ENCODE measurements at places on chromosomes 2 and 18.

GRCh38 chr2:168118733-168119514, 128.5 kb downstream of the STK39 start:
- DNase-seq: peak; percentile 40

GRCh38 chr2:202510911-202511310, 123.9 kb upstream of the FAM117B start:
- no peak for DNase-seq

DNA sequence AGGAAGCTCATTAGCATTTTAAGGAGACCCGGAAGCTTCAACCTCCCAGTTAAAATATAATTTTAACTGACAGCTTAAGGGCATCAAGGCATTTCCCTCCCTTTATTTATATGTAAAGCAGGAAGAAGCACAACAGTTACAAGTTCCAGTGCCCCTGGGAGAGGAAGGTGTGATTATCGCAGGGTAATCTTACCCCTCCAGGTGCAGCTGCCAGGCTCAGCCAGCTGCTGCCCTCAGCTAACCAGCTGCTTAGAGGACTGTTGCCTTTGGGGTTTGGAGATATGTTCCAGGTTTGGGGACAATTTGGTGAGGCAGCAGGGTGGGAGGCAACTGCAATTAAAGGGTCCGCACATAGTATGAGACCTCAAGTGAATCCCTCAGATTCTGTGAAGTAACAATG, 55.3 kb upstream of the SETBP1 start:
- DNase-seq: no peak

DNA sequence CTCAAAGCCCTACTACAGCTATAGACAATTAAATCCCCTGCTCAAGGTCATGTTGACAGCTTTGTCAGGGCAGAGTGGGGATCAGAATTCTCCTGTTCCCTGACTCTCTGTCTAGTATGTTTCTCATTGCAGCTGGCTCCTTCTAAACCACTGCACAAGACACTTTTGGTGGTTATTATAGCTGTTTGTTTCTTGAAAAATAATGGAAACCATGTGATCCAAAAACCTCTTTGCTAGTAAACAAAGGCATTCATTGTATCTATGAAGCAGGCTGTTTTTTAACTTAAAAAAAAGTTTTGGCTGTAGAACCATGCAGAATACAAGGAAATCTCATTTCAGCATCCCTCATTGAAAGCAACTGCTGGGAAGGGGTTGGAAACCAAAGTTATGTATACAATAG, 352.5 kb upstream of the EPHA4 start:
- DNase-seq: no peak

- DNase-seq: no peak
Observed at GRCh38 chr18:37630334-37630733, 64.7 kb upstream of the CELF4 start.

DNA sequence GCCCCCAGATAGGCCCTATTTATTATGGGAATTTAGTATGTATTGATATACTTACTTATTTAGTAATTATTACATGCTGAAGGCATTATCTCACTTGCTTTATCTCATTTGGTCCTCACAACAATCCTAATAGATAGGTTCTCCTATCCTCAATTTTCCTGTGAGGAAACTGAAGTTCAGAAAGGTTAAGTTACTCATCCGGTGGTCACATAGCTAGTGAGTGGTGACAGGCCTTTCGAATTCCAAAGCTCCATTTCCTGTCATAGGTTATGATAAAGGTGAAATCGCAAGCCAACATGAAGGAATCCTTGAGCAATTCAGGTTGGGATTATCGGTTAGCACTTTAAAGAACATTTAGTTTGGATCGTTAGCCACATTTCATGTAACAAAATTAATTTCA, 33.3 kb downstream of the NAB1 start:
- DNase-seq: no peak

DNA sequence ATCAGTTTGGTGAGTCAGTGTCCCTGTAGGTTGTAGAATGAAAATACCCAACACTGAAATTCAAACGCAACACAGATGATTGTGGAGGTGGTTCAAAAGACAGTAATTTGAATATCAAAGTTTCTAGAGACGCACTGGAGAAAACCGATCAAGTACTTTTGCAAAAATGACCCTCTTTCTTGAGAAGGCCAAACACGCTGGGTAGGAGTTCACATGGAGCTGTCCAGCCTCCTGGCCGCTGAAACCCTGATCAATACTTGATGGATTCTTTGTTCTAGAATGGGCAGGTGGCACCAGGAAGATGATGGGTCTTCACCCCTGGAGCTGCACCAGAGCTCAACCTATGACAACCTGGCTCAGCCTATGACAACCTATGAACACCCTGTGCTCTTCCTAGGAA, 39.7 kb upstream of the UBE2F start:
- DNase-seq: no peak

- DNase-seq: no peak
Observed at GRCh38 chr2:177909962-177910361, 162.6 kb downstream of the PDE11A start.

- DNase-seq: no peak
Observed at GRCh38 chr2:198054299-198054698, 249.9 kb downstream of the PLCL1 start.

- peak; percentile 18 for DNase-seq
Observed at GRCh38 chr2:128367601-128368359, 49.1 kb upstream of the HS6ST1 start.

DNA sequence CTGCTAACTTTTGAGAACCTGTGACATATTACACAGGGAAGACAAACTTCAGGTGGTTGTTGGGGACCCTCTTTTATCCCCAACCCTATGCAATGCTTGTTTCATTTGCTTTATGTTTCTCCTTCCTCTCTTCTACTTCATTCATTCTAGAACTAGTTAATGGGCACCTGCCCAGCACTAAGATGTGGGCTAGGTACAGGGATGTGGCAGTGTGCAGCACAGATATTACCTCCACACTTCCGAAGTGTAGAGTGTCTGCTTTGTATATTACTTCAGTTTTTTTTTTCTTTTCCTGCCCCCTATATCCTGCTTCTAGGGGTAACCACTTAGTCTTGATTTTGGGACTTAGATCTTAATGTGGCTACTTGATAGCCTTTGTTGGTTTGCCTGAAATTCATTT, 35.1 kb downstream of the CD28 start:
- DNase-seq: no peak

- DNase-seq: no peak
Observed at GRCh38 chr18:43588838-43589237, 311.5 kb upstream of the SYT4 start.

DNA sequence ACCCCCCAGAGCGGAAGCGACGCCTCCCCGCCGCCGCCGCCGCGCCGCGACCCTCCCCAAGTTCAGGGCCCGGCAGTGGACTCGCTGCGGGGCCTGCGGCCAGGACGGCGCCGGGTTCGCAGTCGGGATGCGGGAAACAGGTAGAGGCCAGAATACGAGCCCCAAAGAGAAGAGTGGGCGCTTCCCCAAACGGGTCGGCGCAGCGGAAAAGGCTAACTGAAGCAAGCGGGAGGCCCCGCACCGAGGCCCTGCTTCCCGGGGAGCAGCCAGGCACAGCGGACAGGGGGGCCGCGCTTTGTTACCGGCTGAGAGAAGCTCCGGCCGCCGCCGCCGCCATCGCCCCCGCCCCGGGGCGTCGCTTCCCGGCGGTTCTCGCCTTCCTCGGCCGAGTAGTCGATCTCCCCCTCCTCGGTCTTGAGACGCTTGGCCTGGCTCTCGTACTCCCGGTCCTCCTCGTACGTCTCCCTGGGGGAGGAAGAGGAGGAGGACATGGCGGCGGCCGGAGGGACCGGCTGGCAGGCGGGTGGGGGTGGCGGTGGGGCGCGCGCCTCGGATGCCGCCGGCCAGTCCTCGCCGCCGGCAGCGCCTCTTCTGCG, 494 bp downstream of the HNRNPLL start:
- peak; percentile 71 for DNase-seq

DNA sequence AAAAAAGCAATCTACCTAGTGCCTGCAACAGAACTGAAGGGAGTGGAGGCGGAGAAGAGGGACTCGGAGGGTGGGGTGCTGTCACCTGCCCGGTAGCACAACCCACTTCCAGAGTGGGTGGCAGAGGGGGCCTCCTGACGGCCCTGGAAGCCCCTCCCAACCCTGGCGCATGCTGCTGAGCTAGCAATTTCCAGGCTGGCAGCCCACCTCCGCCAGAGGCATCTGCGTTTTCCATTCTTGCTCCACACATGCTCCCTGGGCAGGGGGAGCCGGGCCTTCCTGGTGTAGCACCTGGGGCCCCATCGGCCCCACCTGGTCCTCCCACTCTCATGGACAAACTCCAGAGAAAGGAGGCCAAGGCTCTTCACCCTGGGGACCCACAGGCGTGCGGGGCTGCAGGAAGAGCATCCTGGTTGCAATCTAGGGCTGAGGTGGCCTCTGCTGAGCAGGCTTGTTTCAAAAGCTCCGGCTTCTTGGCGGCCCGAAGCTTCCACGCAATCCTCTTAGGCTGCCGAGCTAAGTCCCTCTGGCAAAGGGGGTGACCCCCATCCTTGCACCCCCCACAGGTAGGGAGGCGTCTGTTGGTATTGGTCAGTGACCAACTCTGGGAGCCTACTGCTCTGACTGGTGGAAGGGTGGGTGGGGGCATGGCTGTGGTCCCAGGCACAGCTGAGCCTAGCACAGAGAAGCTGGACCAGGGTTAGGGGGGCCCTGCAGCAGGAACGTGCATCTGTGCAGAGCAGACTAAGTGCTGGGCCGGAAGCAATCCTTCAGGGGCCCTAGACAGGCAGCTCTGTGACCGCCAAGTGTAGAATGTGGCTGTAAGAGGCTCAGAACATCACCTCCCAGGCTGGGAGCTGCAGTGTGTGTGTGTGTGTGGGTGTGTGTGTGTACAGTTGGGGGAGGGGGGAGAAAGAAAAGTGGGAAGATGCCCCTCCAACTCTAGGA, 2.6 kb downstream of the HS6ST1 start:
- peak; percentile 39 for DNase-seq

DNA sequence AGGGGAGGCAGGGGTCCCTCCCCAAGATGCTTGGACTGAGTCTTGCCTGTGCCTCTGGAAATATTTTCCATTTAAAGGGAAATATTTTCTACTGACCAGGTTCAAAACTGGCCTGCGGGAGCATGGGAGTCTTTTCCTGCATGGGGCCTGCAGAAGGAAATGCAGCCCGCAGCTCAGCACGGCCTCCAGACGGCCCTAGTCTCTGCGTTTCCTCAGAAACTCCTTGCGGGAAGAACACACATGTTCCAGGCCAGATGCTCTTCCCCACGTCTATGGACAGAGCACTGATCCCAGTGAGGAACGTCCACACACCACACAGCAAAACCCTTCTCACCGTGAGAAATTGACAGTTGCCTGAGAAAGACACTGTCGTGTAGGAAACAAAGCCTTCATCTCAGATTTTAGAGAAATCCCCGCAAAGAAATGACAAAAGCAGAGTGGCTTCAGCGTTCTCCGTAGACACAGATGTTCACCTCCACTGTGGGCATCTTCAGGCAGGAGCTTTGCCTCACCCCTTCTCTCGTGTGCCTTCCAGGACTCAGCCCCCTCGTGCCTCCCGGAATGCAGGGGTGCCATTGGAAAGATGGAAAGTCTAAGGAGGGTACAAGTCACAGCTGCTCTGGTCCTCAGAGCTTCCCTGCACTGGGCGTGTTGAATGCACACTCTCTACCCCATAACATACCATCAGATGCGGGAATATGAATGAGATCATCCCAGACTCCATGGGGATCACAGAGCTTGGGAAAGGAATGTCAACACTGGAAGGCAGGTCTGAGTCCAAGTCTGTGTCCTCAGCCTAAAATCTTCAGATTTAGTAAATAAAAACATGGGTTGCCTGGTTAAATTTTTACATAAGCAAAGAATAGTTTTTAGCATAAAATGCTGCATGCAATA, 438.7 kb upstream of the SALL3 start:
- no peak for DNase-seq

GRCh38 chr2:6975988-6976387, 58.8 kb downstream of the RNF144A start:
- no peak for DNase-seq

DNA sequence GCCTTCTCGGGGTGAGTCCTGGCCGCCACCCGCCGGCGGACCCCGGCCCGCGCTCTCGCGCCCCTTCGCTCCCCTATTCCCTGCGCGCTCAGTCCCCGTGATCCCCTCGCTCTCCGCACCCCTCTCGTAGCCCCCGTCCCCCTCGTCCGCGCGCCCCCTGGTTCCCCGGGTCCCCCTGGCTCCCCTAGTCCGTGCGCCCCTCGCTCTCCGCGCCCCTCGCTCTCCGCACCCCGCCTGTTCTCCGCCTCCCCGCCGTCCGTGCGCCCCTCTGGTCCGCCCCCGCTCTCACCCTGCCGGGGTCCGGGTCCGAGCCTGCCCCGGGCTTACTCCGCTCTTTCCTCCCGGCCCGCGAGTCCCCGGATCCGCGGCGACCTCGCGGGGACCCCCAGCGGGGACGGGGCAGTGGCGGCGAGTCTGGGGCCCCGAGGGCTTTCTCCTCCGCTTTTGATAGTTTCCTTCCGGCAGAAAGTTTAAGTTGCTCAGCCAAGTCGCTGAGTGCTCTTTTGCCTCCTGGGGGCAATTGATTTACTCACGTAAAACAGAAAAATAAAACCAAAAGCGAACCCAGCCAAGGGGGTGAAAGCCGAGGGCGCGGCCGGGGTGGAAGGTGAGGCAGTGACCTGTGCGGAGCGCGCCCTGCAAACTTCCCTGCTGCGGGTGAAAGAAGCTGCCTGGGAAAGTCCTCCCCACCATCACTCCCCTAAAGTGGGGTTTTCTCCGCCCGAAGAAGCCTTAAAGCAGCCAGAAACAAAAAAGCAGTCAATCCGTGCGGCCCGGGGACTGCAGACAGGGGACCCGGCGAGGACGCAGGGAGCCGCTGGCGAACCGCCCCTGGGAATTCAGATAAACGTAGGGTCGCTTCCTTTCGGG, 568 bp downstream of the RAB31 start:
- peak; percentile 43 for DNase-seq

DNA sequence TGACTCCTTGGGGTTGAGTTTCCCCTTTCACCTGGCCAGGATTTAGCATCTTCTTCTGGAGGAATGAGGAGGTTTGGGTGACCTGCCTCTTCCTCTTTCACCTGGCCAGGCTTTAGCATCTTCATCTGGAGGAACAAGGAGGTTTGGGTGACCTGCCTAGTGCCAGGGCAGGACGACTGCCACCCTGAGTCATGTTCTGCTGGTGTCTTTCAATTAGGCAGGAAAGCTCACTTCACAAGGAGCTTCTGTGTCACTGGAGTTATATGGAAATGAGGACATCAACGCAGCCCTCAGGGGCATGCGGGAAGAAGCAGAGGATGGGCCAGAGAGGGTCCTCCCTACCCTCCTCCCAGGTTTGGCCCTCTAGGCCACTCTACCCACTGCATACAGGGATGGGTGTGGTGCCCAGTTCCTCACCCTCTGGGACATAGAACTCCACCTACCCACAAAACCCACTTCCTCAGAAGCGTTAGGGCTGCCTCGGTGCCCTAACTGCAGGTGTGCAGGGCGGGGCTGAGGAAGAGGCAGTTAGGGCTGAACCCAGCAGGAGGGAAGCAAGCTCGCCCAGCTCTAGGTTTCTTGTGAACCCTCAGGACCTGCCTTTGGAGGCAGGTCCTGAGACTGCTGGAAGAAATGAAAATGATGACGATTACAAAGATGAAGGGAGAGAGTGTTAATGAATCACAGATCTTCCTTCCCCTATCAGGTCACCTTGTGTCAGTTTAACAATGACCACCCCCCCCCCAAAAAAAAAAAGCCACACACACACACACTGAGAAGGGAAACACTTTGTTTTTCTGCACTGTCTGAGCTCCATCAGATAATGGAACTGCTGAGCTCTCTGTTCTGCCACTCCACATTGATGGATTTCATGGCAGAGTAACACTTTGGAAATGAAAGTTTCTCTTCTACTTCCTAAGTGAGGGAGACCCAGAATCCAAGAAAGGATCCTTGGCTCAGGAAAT, 71.0 kb downstream of the ARL4C start:
- no peak for DNase-seq

All from left hindlimb (tissue), 1 donor.